ENCODE measurements at places on chromosomes 12 and 14.

- DNase-seq = no peak
Observed at GRCh38 chr12:123284669-123285068, 13.0 kb upstream of the CDK2AP1 start.

DNA sequence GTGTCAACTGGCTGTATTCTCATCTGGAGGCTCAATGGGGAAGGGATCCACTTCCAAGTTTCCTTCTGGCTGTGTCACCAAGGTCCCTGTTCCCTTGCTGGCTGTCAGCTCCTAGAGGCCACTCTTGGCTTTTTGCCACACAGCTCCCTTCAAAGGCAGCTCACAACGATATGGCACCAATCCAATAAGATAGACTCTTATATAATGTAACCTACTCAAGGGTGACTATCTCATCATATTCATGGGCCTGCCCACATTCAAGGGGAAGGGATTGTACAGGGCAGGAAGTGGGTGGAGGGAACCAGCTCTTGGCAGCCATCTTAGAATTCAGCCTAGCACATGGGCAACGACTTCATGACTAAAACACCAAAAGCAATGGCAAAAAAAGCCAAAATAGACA is 98.7 kb upstream of the PLXNC1 start:
- DNase-seq = no peak

GRCh38 chr12:67457778-67458665 is 188.9 kb downstream of the CAND1 start:
- no peak for DNase-seq

DNA sequence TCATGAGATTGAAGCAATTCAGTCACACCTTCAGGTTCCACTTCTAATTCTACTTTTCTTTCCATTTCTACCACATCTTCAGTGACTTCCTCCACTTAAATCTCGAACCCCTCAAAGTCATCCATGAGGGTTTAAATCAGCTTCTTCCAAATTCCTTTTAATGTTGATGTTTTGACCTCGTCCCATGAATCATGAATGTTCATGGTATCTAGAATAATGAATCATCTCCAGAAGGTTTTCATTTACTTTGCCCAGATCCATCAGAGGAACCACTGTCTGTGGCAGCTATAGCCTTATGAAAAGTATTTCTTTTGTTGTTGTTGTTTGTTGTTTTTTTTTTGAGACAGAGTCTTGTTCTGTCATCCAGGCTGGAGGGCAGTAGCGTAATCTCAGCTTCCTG is 7.6 kb downstream of the RXYLT1 start:
- no peak for DNase-seq

- no peak for DNase-seq
Observed at GRCh38 chr14:72472845-72473244, 421.1 kb downstream of the DPF3 start.

- no peak for DNase-seq
Observed at GRCh38 chr12:122875590-122876220, 20.2 kb downstream of the VPS37B start.

GRCh38 chr12:10363914-10364814 is 25.7 kb downstream of the KLRK1 start:
- peak; percentile 74 for DNase-seq

DNA sequence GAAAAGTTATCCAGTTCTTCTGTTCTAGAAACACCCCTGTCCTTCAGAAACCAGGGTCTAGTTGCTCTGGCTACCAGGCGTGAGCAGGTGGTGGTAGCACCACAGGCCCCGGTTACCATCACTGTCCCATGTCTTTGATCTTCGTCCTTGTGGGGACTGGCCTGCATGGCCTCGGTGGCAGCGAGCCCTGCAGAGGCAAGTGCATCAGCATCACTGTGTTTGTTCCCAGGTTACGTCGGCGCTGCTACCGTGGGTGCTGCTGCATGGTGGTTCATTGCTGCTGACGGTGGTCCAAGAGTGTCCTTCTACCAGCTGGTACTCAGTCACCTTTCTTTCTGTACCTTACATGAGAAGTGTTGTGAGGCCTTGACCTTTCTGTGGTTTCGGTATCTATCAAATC is 58.9 kb downstream of the ANAPC7 start:
- no peak for DNase-seq

DNA sequence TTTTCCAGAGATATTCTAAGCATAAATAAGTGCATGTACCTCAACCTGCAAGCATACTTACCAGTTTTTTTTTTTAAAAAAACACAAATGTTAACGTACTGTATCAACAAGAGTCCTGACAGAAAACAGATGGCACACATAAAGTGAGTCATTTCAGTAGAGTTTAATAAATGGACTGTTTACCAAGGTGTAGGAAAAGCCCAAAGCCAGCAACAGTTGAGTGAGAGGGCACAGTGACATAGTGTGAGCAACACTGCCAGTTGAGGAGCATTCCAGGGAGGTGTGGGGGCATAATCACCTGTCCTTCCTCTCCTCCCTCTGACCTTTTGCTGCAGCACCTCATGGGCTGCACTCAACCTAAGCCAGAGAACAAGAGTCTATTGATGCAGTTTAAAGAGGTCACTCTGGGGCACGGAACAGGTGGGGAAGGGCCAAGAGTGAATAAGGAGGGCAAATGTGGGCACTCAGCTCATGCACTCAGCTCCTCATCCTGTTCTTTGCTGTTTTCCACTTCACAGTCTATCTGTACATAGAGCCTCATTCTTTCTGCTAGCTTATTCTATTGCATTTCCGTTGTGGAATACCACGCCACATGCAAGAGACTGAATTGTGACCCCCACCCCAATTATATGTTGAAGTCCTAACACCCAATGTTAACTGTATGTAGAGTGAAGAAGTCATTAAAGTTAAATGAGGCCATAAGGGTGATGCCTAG is 29.3 kb downstream of the DHRS2 start:
- DNase-seq = no peak
